ENCODE measurements at places on chromosomes 4 and X. TPM values are rescaled to one million over a fixed set of nuclear protein-coding genes. Genes with fewer than 3 reads are reported as not detected.
A peak's percentile ranks its signal among the peaks of the same experiment; 100 is the strongest.

Gene IL21
- total RNA-seq, result not detected

Gene CSAG2
- total RNA-seq, result not detected

- H3K4me3 ChIP-seq, result no peak overlapping the region
- H3K36me3 ChIP-seq, result peaks cover 35% of the 10 kb centered on the region
- peaks cover 18% of the 10 kb centered on the region for H3K4me1 ChIP-seq
- H3K27ac ChIP-seq, result no peak overlapping the region
- H3K27me3 ChIP-seq, result no peaks in the 10 kb centered on the region
Measured at GRCh38 chr4:75907966-75908365, 5.7 kb upstream of the PPEF2 start.

DNA sequence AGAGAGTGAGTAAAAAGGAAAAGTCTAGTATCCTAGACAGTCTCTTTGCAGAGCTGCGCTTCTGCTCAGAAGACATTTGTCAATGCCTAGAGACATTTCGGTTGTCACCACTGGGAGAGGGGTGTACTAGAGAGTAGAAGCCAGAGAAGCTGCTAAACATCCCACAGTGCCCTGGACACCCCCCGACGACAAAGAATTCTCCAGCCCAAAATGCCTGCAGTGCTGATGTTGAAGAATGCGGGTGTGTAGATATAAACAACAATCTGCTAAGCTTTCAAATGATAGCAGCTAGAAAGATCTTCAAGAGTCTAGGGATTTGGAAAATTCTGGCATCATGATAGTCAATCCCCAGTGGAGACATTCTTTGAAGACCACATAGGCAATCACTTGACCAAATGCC is 90.1 kb downstream of the PALLD start:
- H3K27me3 ChIP-seq, result no peaks in the 10 kb centered on the region
- DNase-seq, result no peak

DNA sequence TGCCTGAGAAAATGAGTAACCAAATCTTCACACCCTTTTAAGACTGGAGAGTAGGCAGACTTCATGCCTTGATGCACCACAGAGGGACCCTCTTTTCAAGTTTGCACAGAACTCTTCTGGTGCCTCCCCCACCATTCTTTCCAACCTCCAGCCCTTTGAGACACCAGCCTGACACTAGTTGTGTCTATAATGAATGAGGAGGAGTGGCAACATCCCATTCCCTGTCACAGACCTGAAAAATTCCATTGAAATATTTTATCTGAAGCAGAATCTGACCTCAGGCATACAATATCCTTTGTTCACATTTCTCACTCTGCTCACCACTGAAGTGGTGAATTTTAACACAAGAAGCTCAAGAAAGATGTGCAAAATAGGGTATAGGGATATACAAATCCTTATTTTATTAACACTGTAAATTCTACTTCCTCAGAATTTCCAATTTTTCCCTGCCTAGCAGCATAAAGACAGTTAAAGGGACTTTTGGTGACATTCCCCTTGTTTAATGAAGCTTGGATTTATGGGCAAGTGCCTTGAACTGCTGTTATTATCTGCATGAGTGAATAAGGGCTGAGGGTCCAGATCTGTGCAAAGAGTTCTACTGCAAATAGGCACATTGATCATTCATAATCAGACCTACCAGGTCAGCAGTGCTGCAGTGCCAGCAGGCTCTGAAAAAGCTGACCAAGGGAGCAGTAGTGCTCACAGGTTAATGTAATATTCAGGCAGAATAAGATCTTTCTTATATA is 149.9 kb upstream of the PAQR3 start:
- no peaks in the 10 kb centered on the region for H3K36me3 ChIP-seq
- DNase-seq, result no peak
- H3K27me3 ChIP-seq, result no peaks in the 10 kb centered on the region

Gene CHIC1
- total RNA-seq, result 11.4 TPM

Gene FUNDC1
- total RNA-seq, result 20.7 TPM

Gene CTAG1B
- not detected for total RNA-seq

Gene EFHC2
- total RNA-seq, result 2.8 TPM

Gene TSPAN6
- 50.5 TPM for total RNA-seq

DNA sequence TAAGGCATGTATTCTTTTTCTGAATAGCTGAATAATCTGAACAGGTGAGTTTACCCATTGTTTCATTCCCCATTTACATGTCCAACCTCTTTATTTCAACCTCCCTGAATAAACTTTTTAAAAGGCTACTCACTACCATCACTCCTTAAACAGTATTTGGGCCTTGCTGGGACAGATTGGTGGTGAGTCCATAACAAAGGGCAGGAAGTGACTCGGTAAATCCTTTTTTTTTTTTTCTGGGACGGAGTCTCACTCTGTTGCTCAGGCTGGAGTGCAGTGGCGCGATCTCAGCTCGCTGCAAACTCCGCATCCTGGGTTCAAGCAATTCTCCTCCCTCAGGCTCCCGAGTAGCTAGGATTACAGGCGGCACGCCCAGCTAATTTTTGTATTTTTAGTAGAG is 23.4 kb upstream of the SEC24B start:
- peaks cover 67% of the 10 kb centered on the region for H3K4me1 ChIP-seq
- no peak for DNase-seq
- H3K27ac ChIP-seq, result peak overlapping the region; percentile 91
- no peaks in the 10 kb centered on the region for H3K36me3 ChIP-seq
- H3K4me3 ChIP-seq, result no peak overlapping the region

Gene GIMD1
- not detected for total RNA-seq

GRCh38 chr4:153962311-153963039 is 173.6 kb upstream of the SFRP2 start:
- H3K27ac ChIP-seq, result no peak overlapping the region
- peaks cover 3% of the 10 kb centered on the region for H3K36me3 ChIP-seq
- H3K4me1 ChIP-seq, result no peaks in the 10 kb centered on the region
- H3K4me3 ChIP-seq, result no peak overlapping the region
- no peaks in the 10 kb centered on the region for H3K27me3 ChIP-seq

DNA sequence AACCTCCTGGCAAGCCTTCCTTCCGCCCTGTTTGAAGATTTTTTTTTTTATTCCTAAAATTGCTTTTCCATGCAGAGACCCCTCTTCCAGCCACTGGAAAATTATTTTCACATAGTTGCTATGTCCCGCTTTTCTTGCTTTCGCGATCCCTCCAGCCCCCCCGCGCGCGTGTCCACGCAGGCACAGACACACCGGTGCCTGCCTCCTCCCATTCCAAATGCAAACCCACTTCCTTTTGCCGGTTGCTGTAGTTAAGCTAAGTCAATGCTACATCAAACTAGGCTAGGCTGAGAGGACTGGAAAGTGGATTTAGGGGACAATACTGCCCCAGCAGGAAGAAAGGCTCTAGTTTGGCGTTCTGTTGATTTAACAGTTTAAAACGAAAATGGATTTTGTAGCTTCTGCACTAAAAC is 111.0 kb downstream of the DHX15 start:
- H3K27ac ChIP-seq, result peak overlapping the region; percentile 92
- H3K4me3 ChIP-seq, result peak overlapping the region; percentile 97
- H3K4me1 ChIP-seq, result peaks cover 68% of the 10 kb centered on the region
- DNase-seq, result no peak
- H3K36me3 ChIP-seq, result no peaks in the 10 kb centered on the region
- peaks cover 29% of the 10 kb centered on the region for H3K27me3 ChIP-seq

DNA sequence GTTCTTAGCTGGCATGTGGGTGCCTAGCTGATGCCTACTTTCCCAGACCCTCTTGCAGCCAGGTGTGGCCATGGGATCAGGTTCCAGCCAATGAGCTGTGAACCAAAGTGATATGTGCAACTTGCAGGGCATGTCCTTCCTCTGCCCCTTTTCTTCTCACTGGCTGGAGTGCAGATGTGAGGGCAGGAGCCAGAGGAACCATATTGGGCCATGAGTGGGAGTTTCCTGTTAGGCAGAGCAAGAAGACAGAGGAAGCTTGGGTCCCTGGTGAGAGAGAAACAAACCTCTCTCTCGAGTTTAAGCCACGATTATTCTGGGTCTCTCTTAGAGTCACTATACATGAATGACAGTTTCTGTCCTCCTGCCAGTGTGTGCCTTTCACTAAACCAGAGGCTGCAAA is 120.4 kb upstream of the STX18 start:
- peaks cover 20% of the 10 kb centered on the region for H3K36me3 ChIP-seq
- H3K4me3 ChIP-seq, result no peak overlapping the region
- no peak overlapping the region for H3K27ac ChIP-seq
- no peaks in the 10 kb centered on the region for H3K27me3 ChIP-seq
- peaks cover 43% of the 10 kb centered on the region for H3K4me1 ChIP-seq
- DNase-seq, result no peak

GRCh38 chr4:67973608-67974007 is 10.3 kb upstream of the TMPRSS11A start:
- DNase-seq, result no peak
- H3K4me1 ChIP-seq, result no peaks in the 10 kb centered on the region
- peak overlapping the region; percentile 57 for H3K4me3 ChIP-seq
- no peaks in the 10 kb centered on the region for H3K27me3 ChIP-seq
- peaks cover 16% of the 10 kb centered on the region for H3K36me3 ChIP-seq

Gene ANK2
- total RNA-seq, result 27.9 TPM

- no peak overlapping the region for H3K4me3 ChIP-seq
- H3K36me3 ChIP-seq, result no peaks in the 10 kb centered on the region
- DNase-seq, result no peak
- no peaks in the 10 kb centered on the region for H3K27me3 ChIP-seq
- no peak overlapping the region for H3K27ac ChIP-seq
Measured at GRCh38 chr4:181437895-181438294, 805.3 kb upstream of the TENM3 start.

- no peak overlapping the region for H3K4me3 ChIP-seq
- no peaks in the 10 kb centered on the region for H3K27me3 ChIP-seq
- H3K27ac ChIP-seq, result no peak overlapping the region
- H3K36me3 ChIP-seq, result no peaks in the 10 kb centered on the region
- DNase-seq, result no peak
- no peaks in the 10 kb centered on the region for H3K4me1 ChIP-seq
Measured at GRCh38 chrX:126580877-126581276, 28.3 kb upstream of the DCAF12L1 start.

- no peak overlapping the region for H3K4me3 ChIP-seq
- peaks cover 21% of the 10 kb centered on the region for H3K4me1 ChIP-seq
- no peak overlapping the region for H3K27ac ChIP-seq
- DNase-seq, result no peak
- no peaks in the 10 kb centered on the region for H3K27me3 ChIP-seq
Measured at GRCh38 chr4:6134612-6135220, 65.6 kb downstream of the JAKMIP1 start.

Gene KDR
- 87.2 TPM for total RNA-seq

DNA sequence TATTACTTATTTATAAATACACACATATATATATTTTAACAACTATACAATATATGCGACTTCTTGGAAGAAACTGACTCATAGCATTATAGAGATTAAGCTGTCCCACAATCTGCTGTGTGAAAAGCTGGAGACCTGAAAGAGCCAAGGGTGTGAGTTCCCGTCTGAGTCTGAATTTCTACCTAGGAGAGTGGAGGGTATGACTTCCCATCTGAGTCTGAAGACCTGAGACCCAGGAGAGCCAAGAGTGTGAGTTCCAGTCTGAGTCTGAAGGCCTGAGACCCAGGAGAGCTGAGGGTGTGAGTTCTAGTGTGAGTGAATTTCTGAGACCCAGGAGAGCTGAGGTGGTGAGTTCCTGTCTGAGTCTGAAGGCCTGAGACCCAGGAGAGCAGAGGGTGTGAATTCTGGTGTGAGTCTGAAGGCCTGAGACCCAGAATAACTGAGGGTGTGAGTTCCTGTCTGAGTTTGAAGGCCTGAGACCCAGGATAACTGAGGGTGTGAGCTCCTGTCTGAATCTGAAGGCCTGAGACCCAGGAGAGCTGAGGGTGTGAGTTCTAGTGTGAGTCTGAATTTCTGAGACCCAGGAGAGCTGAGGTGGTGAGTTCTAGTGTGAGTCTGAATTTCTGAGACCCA is 8.9 kb upstream of the P2RY8 start:
- H3K27ac ChIP-seq, result peak overlapping the region; percentile 22
- no peak overlapping the region for H3K4me3 ChIP-seq
- no peaks in the 10 kb centered on the region for H3K36me3 ChIP-seq
- H3K27me3 ChIP-seq, result no peaks in the 10 kb centered on the region
- H3K4me1 ChIP-seq, result no peaks in the 10 kb centered on the region
- DNase-seq, result no peak

Gene CASP6
- total RNA-seq, result 24.5 TPM

DNA sequence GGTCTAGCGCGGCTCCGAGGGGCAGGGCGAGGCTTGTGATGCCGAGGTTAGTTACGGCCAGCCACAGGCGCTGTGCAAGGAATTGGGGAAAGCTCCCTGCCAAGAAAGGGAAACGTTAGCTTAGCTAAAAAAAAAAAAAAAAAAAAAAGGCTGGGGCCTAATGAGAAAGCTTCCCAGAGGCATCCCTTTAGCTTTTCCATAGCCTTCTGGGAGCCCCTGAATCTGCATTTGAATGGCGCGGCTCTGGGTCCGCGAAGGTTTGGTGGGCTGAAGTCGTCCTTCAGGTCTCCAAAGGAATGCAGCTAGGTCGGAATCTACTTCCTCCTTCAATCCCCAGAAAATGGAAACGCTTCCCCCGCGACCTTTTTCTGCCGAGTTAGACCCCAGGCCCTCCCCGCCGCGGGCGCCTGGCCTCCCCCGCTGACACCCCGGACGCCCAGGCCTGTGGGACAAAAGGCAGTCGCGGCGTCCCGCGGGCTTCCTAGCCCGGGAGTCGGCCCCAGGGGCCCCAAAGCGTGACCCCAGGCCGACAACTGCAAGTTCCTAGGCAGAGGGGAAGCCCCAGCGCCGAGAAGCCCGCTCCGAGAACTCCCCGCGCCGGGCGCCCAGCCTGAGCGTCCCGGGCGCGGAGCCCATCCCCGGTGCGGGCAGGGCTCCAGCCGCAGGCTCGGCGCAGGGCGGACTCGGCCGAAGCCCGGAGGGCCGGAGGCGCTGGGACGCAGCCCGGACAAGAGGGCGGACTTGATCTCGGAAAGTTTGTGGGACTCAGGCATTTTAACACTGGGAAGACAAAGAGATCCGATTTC is 605 bp upstream of the FAT1 start:
- peak overlapping the region; percentile 96 for H3K27ac ChIP-seq
- H3K4me3 ChIP-seq, result peak overlapping the region; percentile 95
- H3K36me3 ChIP-seq, result peaks cover 2% of the 10 kb centered on the region
- H3K27me3 ChIP-seq, result peaks cover 17% of the 10 kb centered on the region

Gene TNIP3
- total RNA-seq, result not detected

DNA sequence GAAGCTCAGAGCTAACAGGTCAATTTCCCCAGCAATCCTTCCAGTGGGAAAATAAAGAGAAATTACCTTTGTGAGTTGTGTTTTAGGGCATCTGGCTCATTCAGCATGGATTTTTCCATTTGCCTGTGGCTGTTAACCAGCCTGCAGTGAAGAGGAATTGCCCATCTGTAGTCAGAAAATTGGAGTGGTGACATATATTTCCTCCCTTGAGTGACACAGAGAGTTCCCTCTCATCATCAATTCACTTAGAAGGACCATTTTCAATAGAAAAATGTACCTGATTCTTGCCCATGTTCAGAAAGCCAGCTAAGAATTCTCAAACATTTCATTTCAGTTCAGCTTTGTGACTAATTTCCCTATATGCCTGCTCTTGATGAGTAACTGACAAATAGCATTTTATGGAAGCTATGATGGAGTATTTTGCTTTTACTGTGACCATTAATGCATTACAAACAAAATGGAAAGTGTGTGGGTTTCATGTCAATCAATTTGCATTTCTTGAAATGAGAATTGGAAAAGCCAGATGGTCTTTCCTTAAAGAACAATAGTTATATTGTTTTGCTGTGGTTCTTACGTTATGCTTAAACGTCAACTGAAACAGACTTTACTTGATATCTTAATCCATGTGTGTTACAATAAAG is 155.8 kb downstream of the NWD2 start:
- no peaks in the 10 kb centered on the region for H3K27me3 ChIP-seq
- no peak for DNase-seq
- 0 out of 2 replicates have a peak, but pooled peaks cover 4% of the 10 kb centered on the region for H3K4me1 ChIP-seq
- no peak overlapping the region for H3K27ac ChIP-seq
- peaks cover 7% of the 10 kb centered on the region for H3K36me3 ChIP-seq
- H3K4me3 ChIP-seq, result no peak overlapping the region

Gene APLN
- 2.6 TPM for total RNA-seq

GRCh38 chr4:121376556-121376955 is 4.3 kb downstream of the QRFPR start:
- no peak overlapping the region for H3K27ac ChIP-seq
- H3K36me3 ChIP-seq, result no peaks in the 10 kb centered on the region
- H3K27me3 ChIP-seq, result peaks cover 37% of the 10 kb centered on the region
- H3K4me3 ChIP-seq, result no peak overlapping the region
- peaks cover 9% of the 10 kb centered on the region for H3K4me1 ChIP-seq

Measured in WTC11 (cell line).